LHCN-M2 (cell line): ENCODE measurements at places on chromosomes 3 and 15. TPM values are rescaled to one million over a fixed set of nuclear protein-coding genes. Genes with fewer than 3 reads are reported as not detected.
A peak's percentile ranks its signal among the peaks of the same experiment; 100 is the strongest.

The TMC3 gene
- total RNA-seq: not detected in 2 replicates

DNA sequence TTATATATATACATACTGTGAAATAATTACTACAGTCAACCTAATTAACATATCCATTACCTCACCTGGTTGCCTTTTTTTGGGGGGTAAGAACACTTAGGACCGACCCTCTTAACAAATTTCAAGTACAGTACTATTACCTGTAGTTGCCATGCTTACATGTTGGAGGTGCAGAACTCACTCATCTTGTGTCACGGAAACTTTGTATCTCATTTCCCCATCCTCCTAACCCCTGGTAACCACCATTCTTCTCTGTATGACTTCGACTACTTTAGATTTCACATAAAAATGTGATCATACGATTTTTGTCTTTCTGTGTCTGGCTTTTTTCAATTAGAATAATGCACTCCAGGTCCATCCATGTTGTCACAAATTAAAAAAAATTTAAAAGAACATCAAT lies 55.5 kb upstream of the MELTF start:
- DNase-seq: no peak

- DNase-seq: no peak
These were observed 78.1 kb downstream of the ZNF621 start for GRCh38 chr3:40602778-40603385.

DNA sequence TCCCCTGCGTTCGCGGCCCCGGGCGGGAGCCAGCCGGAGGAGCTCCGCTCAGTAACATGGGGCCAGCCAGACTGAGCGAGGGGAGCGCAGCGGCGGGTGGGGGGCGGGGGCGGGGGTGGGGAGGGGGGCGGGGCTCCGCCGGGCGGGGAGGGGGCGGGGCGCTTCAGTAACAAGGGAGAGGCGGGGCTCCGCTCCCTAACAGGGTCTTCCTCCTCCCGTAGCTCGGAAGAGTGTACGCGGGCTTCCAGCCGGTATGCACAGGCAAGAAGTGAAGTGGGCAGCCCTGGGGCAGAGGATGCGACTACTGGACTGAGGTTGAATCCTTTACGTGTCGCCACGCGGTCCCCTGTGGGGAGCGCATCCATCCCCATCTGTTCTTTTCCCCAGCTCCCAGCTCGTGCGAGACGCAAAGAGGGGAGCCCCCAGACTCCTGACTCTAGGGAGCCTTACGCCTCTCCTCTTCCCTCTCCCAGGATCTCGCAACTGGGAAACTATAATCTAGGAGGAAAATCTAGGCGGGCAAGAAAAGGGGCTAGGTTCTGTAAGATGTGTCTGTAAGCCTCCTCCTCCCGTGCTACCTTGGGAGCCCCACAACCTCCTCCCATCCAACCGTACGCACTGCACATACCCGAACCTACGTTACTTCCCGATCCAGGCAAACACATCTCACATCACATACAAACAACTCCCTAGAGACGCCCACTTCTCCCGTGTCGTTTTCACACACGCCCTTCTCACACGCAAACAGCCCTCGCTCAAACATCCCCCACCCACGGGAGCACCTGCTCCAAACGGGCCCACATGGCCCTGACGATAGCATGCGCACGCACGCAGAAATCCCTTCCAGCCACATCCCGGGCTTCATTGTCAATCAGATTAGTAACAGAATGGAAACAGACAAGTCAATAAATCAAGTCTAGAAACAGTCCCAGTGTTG lies at the start of gene SHF:
SHF (minus strand) TSS at position 73 of the 937 bp plus-strand sequence; CDS start at position 58, 15 bp downstream.
- no peak for DNase-seq

The CYP8B1 gene
- total RNA-seq: not detected in 2 replicates

The IQCF5 gene
- not detected in 2 replicates for total RNA-seq

The FSTL1 gene
- total RNA-seq: 194 and 212 TPM in 2 replicates

The SETMAR gene
- total RNA-seq: 22.0 and 25.2 TPM in 2 replicates

DNA sequence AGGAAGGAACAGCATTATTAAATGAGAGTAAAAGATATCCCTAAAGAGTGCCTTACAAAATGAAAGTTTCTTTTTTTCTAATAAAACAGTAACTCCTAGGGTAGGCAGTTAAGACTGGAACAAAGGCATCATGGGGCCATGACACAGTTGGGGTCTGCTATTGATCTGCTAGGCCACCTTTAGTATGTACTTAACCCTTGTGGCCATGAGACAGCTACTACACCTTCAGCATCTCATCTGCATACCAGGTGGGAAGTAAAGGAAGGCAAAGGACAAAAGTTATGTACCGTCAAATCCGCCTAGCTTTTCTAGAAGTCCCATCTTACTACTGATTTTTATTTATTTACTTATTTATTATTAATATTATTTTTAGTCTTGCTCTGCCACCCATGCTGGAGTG lies 93.8 kb upstream of the FHIT start:
- DNase-seq: no peak

DNA sequence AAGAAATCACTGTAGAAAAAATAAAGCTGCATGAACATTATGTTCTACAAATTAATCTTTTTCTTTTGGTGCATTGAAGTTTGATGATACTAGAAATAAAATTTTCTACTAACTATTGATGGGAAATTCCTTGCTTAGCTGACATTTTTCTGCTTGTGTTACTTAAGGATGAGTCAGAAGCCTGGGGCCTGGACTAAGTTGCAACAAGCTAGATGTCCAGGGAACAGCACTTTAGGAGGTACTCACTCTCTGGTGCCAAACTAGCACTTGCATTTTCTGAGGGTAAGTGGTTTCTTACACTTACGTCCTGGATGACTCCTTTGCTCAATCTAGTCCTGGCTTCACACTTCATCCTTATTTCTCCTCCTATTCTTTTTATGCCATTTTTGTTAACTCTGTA lies 945.1 kb downstream of the IGSF11 start:
- DNase-seq: no peak

DNA sequence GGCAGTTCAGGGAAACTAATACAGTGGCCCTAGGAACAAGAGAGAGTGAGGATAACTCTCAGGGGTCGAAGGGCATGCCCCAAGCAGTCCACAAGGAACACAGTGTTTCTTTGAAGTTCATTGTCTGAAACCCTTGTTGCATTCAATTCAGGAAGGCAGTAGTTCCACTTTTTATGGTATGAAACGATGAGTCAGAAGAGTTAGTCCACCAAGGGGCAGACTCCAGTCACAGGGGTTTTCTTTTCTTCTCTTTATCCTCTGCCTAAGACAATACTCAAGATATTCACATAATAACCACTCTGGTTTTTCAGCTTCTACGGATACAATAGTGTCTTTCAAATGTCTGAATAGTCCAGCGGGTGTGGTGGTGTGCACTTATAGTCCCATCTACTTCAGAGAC lies 23.7 kb upstream of the TICRR start:
- DNase-seq: no peak

The CLEC3B gene
- total RNA-seq: 0.38 and 0.40 TPM in 2 replicates

GRCh38 chr3:140052771-140053702 lies 118.1 kb downstream of the CLSTN2 start:
- DNase-seq: no peak

DNA sequence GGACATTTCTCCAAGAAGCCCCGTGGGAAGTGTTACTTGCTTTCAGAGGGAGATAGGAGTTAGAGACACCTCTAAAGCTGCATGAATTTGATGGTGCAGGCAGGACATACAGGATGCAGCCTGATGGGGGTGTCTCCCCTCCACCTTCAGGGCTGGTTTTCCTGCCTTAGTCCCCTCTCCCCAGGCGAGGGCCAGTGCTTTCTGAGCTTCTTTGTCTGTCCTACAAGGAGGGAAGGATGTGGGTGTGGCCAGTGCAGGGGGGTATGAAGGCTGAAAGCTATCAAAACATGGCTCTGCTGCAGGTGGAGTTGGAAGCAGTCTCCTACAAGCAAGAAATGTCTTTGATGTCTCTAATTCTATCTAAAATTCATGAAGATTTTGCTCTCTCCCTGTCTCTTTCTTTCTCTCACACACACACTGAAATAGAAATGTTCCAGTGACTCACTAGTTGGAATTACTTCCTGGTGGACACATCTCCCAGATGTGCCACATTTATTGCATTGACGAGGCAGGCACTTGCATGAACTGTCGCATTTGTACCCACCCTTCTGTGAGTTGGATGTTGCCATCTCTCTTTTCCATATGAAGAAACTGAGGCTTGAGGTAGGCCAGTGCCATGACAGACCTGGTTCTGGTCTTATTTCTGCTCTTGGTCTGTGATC lies 13.9 kb upstream of the PODXL2 start:
- DNase-seq: no peak

The GPR15 gene
- total RNA-seq: not detected in 2 replicates

DNA sequence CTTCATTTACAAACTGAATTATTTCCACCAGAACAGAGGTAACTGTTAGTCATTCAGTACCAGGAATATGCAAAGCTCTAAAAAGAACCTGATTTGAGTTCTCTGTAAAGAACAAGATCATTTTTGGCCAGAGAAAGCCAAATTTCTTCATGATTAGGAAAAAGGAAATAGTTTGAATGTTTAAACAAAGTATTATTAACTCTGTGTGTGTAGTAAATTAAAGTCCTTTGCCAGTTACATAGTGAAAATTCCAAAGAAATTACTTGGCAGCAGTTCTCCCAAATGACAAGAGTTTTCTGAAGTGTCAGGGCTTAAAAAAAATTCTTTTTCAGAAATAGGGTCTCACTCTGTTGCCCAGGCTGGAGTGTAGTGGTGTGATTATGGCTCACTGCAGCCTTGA lies 24.5 kb downstream of the QTRT2 start:
- DNase-seq: no peak

The HESX1 gene
- total RNA-seq: 0.17 TPM in 1 of 2 replicates, not detected in the other

GRCh38 chr15:82039871-82040270 lies 5.9 kb downstream of the MEX3B start:
- DNase-seq: no peak

- no peak for DNase-seq
These were observed 3.6 kb upstream of the GMPPB start for GRCh38 chr3:49727154-49727923.

DNA sequence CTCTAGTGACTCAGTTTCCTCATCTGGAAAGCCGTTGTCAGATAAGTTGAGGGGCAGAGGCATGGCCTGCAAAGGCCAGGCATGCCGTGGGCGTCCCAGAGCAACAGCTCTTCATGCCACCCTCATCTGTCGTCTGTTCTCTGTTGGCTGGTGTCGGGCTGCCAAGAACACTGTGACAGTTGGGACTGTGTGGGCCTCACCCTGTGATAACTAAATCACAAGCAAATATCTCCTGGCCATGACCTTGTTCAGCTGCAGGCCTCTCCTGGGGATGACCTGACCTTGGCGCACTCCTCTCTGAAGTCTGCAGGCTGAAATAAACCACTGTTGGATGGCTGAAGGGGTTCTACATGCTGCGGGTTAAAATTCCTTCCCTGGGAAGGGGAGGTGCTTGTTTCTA lies 145.9 kb downstream of the SHQ1 start:
- DNase-seq: no peak

The CPN2 gene
- not detected in 2 replicates for total RNA-seq

- DNase-seq: peak; percentile 47
These were observed 5.9 kb upstream of the ADGRG7 start for GRCh38 chr3:100603469-100603868.

DNA sequence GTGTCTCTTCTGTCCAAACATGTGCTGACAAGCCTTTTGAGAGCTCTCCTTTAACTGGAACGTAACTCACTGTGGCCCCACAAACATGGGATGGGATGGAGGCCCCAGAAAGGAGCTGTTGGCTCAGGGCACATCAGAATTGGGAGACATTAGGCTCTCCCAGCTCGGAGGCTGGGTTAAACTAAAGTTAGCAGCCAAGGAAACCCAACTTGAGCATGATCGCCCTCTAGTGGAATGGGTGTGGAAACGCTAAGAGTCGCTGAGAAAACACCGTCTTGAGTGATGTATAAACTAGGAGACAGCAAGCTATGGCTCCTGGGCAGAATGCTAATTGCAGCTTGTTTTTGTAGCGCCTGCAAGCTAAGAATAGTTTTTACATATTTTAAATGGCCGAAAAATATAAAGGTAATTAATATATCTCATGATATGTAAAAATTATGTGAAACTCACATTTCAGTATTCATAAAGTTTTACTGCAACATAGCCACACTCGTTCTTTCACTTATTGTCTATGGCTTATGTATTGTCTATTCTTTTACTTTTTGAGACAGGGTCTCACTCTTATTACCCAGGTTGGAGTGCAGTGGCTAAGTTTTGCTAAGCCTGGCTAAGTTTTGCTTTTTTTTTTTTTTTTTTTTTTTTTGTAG lies 138.8 kb upstream of the HACD2 start:
- DNase-seq: peak; percentile 85

- DNase-seq: no peak
These were observed 59.7 kb downstream of the ATP2B2 start for GRCh38 chr3:10445561-10446175.

GRCh38 chr3:131353016-131353877 lies 28.3 kb upstream of the NUDT16 start:
- peak; percentile 54 for DNase-seq

- DNase-seq: peak; percentile 96
These were observed 26.6 kb downstream of the SEMA7A start for GRCh38 chr15:74406992-74407705.

GRCh38 chr3:179716226-179716625 lies 63.4 kb downstream of the USP13 start:
- no peak for DNase-seq

The CD80 gene
- total RNA-seq: not detected in 2 replicates

DNA sequence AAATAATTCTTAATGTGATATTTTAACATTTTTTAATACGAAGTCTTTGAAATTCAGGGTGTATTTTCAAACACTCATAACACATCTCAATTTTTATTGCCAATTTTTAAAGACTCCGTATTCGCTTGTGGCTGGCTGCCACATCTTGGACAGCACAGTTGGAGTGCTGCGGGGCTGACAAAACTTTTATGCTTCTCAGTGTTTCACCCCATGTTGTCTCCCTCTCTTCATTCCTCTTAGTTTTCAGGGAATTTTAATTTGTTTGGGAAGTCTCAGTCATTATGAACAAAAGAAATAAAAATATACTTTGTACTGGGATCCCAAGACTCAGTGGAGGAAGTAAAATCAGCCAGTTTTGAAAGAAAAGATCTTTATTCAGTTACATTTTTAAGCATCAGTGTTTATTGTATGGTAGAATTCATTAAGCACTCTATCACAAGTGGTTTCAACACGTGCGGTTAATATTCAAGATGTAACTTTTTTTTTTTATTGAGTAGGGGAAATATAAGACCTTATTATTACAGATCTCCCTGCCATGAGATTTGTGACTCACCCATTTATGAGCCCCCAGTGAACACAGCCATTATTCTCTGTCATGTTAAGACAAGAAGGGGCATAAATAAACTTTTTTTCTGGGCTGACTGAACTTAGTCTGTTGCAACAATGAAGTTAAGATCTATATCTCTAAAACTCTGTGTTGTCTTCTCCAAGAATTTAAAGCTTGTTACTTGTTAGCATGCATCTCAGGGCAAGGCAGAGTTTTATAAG lies 26.8 kb downstream of the KAT2B start:
- DNase-seq: no peak

The AGBL1 gene
- total RNA-seq: under 0.01 TPM in 1 of 2 replicates, not detected in the other

The CLDN18 gene
- 0.06 TPM in 1 of 2 replicates, not detected in the other for total RNA-seq

The DPPA4 gene
- total RNA-seq: 0.06 and 0.13 TPM in 2 replicates

DNA sequence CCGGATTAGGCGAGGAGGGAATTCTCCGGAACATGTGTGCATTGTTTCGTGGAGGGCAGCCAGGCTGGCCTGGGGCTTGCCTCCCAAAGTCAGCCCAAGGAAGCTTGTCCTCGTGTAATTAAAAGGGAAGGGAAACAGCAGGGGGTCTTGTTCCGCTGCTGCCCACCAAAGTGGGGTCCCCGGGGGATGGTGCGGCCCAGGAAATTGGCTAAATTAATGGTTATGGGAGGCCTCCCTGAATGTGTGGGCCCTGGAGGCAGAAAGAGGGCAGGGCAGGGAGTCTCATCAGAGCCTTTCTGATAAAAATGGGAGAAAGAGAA lies 118.1 kb downstream of the OPA1 start:
- no peak for DNase-seq

The GPR87 gene
- not detected in 2 replicates for total RNA-seq
